ENCODE measurements at places on chromosomes 13 and 19.
A peak's percentile ranks its signal among the peaks of the same experiment; 100 is the strongest.

DNA sequence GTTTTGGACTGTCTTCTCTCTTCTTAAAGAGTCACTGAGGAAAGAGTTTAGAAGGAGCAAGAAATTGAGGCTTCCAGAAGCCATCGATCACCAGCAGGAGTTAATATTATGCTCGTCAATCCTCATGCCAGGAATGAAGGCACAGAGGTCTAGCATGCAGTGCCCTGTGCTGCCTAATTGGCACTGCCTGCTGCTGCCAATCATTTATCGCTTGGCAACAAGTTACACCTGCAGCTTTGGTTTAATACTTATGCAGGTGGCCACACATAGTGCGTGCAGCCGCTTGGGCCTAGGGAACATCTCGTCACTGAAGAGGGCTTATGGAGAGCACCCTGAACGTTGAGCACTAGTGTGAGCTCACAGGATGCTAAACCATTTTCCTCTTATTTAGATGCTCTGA, 2.7 kb upstream of the SOX1 start:
- DNase-seq = no peak

DNA sequence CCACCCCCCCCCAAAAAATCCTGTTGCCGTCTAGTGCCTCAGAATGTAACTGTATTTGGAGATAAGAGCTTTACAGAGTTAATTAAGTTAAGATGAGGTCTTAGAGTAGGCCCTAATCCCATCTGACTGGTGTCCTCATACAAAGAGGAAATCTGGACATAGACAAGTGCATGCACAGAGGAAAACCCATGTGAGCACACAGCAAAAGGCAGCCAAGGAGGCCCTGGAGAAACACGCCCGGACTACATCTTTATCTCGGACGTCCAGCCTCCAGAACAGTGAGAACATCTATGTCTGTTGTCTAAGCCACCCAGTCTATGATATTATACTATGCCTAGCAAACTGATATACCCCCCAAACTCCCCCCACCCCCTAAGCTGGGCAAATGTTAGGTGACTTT, 193.8 kb downstream of the KATNAL1 start:
- DNase-seq = no peak

GRCh38 chr19:21221693-21222092, 79.9 kb downstream of the ZNF431 start:
- no peak for DNase-seq

- no peak for DNase-seq
Observed at GRCh38 chr13:91362908-91363307, 15.4 kb downstream of the MIR17HG start.

DNA sequence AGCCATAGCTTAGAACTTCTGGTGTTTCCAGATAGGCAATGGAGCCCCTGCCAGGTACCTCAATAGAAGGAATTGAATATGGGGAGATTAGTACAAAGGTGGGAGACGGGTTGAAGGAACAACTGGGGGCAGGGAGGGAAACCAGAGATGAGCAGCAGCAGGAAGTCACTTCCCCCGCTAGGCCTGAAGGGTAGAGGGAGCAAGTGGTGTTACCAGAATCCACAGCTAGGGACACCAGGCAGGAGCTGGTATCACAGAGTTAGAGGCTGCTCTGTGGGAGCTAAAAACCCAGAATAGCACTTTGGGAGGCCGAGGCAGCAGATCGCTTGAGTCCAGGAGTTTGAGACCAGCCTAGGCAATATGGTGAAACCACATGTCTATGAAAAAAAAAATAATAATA, 15.3 kb upstream of the HNRNPUL1 start:
- no peak for DNase-seq

DNA sequence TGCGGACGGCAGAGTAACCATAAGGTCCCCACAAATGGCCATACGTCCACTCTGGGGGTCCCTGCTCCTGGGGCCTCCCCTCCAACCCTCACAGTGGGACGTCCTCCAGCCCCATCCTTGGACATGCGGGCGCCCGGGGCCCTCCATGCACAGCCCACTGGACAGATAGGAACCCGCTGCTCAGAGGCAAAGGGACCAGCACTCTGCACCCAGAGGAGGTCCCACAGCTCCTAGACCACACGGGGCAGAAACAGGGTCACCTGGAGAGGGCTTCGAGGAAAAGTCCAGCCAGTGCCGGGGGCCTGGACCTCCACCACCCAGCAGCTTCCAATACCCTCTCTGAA, 11.1 kb downstream of the REXO1 start:
- DNase-seq = no peak

- no peak for DNase-seq
Observed at GRCh38 chr19:41159881-41160280, 33.1 kb upstream of the CYP2S1 start.

- no peak for DNase-seq
Observed at GRCh38 chr19:45577111-45577905, 7.3 kb downstream of the OPA3 start.

DNA sequence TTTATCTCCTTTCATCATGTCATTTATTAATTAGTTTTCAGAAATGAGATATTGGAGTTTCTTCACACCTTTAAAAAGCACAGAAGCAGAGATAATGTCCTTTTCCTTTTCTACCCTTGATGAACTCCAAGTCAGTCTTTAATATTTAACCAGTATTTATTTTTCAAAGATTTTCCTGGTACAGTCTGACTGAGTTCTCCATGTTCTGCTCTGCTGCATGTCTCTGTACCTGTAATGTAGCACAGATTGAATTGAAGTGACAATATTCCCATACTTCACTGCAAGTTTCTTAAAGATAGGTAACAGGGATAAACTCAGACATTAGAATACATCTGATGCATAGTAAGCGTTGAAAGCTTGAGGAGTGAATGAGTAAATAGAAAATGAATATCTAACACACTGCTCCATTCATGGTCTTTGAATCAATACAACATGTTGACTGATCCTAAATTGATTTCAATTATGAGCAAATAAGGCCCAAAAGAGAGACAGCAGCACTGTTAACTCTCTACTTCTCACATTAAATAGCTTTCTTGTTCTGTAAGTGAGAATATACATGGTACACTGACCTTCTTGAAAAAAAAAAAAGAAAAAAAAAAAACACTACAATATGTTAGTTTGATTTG, 1323.6 kb upstream of the PRR20A start:
- DNase-seq = no peak

DNA sequence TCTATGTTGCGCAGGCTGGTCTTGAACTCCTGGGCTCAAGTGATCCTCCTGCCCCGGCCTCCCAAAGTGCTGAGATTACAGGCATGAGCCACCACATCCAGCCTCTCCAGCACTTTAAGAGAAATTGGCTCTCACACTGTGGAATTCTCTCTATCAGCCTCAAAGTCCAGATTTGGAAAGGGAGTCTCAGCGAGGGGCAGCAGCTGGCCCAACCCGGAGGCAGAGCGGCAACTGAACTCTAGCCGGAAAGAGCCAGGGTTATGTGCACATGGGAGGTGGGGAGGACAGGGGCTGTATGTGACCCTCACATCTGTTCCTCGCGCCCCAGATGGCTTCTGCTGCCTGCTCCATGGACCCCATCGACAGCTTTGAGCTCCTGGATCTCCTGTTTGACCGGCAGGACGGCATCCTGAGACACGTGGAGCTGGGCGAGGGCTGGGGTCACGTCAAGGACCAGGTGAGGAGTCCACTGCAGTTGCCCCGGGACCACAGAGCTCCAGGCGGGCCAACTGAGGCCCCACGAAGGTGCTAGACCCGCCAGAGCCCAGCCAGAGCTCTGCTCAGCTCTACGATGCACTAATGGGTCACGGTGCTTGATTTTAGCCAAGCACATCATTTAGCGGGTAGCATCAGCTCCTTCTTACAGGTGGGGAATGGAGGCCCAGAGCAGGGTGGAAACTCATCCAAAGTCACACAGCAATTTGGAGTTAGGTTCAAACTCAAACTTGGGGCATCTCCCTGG, 1.3 kb downstream of the CREB3L3 start:
- DNase-seq = no peak

DNA sequence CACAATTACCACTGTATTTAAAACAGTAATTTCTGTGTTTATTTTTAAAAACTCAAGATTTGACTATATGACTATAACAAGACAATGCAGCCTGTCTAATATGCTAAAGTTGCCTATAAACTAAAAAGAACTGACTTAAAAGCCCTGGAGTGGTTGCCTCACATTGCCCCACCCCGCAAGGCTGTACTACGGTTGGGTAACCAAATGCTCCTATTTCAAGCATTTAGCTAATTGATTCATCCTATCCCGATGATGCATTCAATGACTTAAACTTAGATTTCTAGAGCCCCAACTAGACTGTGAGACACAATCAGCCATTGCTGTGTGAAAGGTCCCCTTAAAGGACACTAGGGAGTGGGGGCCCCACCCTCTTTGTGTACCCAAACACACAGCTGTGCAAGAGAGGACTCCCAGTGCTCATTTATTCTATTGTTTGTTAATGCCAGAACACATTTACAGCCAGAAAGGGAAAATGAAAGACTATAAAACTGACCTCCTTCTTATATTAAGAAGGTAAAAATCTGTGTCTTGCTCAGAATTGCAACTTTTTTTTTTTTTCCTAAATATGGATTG, 66.9 kb downstream of the MIPEP start:
- DNase-seq = no peak

DNA sequence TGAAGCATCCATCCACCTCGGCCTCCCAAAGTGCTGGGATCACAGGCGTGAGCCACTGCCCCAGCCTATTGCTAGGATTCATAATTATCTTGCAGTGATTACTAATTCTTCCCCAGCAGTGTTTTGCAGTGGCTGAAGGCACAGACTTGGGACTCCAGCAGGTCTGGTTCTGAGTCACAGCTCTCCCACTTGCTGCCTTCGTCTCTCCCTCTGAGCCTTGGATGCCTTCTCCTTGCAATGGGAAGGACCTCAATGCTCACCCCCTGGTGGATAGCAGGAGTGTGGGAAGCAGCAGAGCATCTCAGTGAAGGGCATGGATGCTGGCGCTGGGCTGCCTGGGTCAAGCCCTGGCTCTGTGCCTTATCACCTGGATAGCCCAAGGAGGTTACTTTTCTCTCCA, 37.6 kb upstream of the SHKBP1 start:
- DNase-seq = no peak

- DNase-seq = peak; percentile 78
Observed at GRCh38 chr19:41302624-41303351, 7.2 kb upstream of the CCDC97 start.

All from GM10248 (cell line).